NCI-H1048 (cell line): ENCODE measurements at places on chromosomes 1 and 21.

- no peak for DNase-seq
Observed at GRCh38 chr1:211638689-211639101, 36.7 kb downstream of the NEK2 start.

- no peak for DNase-seq
Observed at GRCh38 chr1:91900562-91900961, 14.6 kb upstream of the TGFBR3 start.

DNA sequence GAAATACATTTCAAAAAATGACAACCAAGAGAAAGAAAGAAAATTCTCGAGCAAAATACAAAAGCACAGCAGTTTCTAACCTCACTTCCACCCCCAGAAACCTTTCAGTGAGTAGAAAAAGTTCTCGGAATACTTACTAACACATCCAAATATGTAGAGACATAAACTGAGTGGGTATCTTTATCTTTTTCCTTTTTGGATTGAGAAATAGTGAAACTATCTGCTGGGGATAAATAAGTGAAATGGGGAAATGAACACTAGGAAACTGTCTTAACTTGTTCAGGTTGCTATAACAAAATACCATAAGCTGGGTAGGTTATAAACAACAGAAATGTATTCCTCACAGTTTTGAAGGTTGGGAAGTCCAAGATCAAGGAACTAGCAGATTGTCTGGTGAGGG is 72.0 kb downstream of the VCAM1 start:
- DNase-seq: no peak

DNA sequence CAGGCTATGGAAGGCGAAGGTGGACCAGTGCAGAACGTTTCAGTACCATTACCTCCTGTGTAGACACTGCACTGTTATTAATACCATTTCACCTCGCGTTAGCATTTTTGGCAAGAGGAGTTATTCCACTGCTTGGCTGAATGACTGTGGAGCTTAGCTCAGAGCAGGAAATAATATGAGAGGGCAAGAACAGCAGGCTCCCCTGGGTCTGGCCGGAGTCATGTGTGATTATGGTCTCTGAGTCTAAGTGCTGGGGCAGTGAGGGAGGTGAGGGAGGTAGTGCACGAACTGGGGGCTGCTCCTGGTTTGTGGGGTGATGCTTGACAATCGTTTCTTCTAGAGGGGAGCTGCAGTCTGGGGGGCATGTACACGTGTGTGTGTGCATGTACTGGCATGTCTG is 82.9 kb downstream of the MDM4 start:
- DNase-seq: no peak

GRCh38 chr21:33430858-33431257 is 27.6 kb downstream of the IFNGR2 start:
- no peak for DNase-seq

GRCh38 chr1:67700220-67700619 is 15.2 kb downstream of the GADD45A start:
- no peak for DNase-seq

DNA sequence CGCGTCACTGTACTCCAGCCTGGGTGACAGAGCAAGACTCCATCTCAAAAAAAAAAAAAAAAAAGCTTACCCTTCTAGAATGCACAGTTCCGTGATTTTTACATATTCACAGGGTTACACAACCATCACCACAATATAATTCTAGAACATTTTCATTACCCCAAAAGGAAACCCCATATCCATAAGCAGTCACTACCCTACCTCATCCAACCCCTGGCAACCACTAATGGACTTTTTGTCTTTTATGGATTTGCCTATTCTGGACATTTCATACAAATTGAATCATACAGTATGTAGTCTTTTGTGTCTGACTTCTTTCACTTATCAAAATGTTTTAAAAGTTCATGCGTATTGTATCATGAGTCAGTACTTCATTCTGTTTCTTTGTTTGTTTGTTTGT is 22.8 kb downstream of the SYF2 start:
- DNase-seq: no peak

- DNase-seq: no peak
Observed at GRCh38 chr1:235015291-235015985, 113.2 kb downstream of the TOMM20 start.

DNA sequence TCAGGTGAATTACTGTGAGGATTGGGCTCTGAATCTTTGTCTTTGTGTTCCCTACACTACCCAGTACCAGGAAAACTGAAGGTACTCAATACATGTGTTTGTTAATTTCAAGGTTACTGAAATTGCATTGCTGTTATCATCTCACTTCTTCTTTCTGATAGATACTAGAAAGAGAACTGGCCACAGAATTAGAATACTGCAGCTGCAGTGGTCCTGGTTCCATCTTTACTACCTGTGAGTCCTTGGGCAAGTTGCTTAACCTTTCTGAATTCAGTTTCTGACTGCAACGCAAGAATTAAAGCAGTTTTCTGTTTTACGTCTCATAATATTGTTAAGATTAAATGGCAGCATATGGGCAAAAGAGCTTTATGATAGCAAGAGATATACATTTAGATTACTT is 263.5 kb downstream of the LMO4 start:
- no peak for DNase-seq

GRCh38 chr1:100835866-100836842 is 58.5 kb downstream of the EXTL2 start:
- DNase-seq: no peak

DNA sequence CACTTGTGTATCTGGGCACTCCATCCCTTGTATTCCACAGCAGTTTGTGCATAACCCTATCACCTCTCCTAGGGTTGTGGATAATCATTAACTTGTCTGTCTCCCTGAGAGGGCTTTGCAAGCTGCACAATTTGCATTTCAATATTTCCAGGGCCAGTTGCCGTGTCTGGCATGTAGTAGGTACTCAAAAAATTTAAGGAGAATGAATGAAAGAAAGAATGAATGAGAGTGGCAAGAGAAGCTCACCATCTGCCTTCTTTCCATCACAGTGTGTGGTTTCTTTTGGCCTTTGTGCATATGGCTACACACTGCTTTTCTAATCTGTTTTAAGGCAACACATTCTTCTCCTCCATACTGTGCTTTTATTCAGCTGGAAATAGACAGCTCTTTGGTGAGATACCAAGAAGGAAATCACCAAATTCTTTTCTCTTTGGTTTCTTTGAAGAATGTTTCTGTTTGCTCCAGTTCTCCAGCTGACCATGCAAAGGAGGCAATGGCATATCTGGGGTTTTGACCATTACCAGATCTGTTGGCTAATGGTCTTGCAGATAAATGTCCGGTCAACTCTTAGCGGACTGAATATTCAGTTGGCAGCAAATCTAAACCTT is 49.4 kb downstream of the NGF start:
- no peak for DNase-seq

DNA sequence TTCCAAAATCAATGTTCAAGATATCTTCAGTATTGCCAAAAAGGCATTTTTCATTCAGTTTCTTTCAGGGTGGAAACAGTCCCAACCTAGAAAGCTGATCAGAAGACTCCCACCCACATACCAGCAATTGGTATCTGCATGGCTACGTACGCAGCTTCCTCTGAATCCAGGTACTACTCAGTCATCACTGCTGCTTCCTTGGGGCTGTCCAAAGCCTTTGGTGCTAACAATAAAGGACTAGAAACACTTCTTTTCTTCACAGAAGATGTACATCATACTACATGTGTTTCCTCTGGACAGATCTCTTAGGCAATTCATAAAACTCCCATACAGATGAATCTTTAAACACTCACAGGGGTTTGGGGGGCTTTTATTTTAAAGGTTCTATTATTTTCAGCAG is 29.8 kb downstream of the VPS26C start:
- no peak for DNase-seq

DNA sequence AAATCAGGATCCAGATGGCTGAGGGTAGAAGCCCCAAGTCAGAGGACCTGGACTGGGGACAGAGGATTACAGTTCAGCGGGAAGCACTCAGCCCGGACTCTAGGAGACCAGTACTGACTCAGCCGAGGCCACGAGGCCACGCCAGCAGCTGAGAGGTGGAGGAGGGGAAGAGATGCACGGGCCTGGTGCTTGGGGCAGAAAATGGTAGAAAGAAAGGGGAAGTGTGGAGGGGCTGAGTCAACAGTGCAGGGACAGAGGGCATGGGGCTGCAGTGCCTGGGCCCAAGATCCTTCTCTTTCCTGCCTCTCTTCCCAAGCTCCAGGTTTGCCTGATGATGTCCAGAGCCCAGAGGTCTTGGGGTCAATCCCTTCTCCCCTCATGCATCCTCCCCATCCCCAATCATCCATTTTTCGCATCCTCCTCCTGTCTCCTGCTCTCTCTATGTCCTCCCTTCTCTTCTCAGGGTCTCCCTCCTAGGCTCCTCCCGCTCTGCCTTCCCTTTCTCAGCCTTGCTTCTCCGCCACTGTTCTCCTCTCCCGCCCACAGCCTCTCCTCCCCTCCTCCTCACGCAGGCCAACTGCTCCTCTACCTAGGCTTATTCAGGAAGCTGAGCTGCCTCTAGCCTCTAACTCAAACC is 7.7 kb downstream of the ARHGEF2 start:
- no peak for DNase-seq

- DNase-seq: no peak
Observed at GRCh38 chr1:201089596-201089995, 22.6 kb downstream of the CACNA1S start.

DNA sequence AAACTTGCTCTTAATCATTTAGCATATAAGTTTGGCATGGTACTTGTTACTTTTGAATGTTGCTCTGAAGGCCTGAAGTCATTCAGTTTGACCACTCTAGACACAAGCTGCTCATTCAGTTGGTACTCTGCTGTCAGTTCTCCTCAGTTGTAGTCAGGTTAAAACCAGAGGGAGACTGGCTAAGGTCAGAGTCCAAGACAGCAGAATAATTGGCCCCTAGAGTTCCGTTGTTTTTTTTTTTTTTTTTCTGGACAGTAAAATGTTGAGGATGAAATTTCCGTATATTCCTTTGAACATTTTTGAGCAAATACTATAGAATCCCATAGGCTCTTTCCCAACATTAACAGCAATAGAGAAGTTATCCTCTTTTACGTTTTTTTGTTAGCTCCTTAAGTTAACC is 9.4 kb downstream of the ZBTB40 start:
- no peak for DNase-seq

- DNase-seq: no peak
Observed at GRCh38 chr21:33355996-33356395, 31.2 kb downstream of the IFNAR1 start.

DNA sequence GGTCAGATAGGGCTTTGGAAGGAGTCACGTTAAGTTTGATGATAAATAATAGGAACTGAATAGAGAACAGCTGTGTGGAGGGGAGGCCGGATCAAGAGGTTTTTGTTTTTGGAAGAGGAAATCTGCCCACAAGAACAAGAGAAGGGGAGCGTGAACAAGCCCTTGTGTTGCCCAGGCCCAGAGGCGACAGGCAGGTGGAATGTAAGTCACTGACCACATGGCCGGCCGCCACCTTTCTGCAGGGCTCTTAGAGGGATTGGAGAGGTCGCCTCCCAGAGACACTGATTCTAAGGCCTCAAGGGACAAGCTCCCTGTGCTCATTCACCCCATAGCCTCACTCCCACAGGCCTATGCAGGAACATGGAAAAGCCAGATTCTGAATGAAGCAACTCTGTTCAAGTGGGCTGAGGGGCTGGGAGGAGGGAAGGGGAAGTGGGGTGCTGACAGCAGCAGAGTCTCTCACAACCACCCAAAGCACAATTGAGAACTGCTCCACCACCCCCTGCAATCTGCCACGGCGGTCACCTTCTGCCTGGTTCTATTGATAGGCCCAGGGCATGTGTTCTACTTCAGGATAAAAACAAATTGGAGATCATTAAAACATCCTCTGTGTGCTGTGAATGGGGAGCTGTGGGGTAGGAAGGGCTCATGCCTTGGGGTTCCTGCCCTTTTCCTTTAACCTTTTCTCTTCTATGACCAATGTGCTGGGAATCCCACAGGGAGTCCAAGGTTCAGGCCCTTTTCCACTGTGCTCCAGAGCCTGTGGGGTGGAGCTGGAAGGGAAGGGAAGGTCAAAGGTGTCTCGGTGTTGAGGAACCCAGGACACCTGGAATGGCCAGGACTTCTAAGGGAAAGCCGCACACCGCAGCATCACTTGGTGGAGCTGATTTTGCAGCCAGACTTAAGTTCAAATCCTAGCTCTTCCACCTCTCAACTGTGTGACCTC is 63.3 kb upstream of the PARP1 start:
- DNase-seq: no peak
